ENCODE measurements at places on chromosomes 7 and 10.

GRCh38 chr7:19560111-19560883 is 148.5 kb downstream of the POLR1F start:
- DNase-seq, result no peak

- no peak for DNase-seq
These were observed 284.7 kb upstream of the AKR1E2 start for GRCh38 chr10:4541292-4541691.

DNA sequence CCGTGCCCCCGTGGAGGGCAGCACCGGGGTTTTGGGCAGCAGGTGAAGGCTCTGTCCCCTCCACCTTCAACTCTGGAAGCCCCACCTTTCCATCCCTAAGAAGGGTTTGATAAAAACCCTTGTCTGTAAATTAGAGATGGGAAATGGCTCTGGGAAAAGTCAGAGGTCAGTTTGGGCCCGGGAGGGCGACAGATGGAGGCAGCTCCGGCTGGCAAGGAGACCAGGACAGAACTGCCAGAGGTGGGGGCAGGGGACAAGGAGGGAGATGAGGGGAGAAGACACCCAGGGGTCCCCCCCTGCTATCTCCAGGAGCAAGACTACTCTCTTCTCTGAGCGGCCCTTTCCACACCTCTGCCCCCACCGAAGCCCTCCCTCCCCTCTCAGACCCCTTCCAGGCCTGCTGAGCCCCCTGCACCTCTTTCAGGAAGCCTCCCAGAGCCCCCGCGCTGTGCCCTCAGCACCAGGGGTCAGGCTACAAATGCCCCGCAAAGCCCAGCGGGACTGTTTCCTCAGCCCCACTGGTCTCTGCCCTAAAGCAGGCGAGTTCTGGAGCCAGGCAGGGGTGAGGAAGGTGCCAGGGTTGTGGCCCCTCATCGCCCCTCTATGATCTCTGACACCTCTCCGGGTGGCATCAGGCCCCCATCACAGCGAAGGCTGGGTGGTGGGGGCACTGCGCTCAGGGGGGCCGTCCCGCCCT is 980 bp upstream of the SH2B2 start:
- DNase-seq, result no peak

GRCh38 chr7:87091487-87092066 is 32.1 kb upstream of the ELAPOR2 start:
- no peak for DNase-seq

DNA sequence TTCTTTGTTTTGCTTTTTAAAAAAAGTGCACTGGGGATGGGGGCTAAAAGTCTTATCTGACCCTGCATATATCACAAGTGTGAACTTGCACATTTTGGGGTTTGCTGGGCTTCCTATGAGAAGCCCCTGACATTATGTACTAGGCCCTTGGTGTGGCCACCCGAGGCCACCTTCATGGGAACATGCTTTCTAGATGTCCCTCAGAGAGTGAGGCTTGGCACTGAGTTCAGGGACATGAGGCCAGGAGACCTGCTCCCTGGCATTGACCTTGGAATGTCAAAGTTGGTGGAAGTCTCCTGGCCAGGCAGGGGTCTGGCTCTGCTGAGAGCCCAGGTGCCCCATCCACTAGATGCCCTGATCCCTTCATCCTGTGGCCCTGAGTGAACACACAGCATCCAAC is 536.2 kb downstream of the TCERG1L start:
- DNase-seq, result no peak

GRCh38 chr10:11186374-11186773 is 168.7 kb downstream of the CELF2 start:
- no peak for DNase-seq

- no peak for DNase-seq
These were observed 566.0 kb downstream of the SUGCT start for GRCh38 chr7:40700653-40701421.

- DNase-seq, result no peak
These were observed 14.6 kb downstream of the CHRM2 start for GRCh38 chr7:136883046-136883445.

DNA sequence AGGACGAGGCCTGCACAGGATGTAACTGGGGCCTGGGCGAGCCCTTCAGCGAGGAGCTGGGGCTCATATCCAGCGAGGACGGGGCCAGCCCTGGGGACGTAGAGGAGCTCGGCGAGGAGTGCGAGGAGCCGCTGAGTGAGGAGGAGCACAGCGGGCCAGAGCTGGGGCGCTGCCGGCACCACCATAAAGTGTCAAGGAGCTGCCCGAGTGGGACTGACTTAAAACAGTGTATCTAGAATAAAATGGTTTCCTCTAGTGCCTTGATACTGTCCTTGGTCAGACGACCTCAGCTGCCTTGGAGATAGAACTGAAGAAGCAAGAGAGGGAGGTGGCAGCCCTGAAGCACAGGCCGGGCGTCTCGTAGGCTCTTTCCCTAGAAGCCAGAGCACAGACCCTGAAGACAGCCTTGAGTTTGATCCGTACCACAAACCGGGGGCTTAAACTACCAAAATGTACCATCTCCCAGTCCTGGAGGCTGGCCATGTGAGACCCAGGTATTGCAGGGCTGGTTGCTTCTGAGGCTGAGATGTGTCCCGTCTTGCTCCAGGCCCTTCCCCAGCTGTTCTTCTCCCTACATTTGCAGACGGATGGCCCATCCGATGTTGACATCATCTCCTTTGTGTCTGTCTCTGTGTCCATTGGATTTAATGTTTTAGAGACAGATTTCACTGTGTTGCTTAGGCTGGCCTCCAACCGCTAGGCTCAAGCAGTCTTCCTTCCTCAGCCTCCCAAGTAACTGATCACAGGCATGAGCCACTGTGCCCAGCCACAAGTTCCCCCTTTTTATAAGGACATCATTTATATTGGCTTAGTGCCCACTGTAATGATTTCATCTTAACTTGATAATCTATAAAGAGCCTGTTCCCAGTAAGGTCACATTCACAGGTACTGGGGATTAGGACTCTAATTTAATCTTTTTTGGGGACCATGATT is 35.8 kb downstream of the DNAJB6 start:
- DNase-seq, result no peak
